Upper lobe of right lung (tissue), 1 donor: ENCODE measurements at places on chromosomes 6 and 20. TPM values are rescaled to one million over a fixed set of nuclear protein-coding genes. Genes with fewer than 3 reads are reported as not detected.

DNA sequence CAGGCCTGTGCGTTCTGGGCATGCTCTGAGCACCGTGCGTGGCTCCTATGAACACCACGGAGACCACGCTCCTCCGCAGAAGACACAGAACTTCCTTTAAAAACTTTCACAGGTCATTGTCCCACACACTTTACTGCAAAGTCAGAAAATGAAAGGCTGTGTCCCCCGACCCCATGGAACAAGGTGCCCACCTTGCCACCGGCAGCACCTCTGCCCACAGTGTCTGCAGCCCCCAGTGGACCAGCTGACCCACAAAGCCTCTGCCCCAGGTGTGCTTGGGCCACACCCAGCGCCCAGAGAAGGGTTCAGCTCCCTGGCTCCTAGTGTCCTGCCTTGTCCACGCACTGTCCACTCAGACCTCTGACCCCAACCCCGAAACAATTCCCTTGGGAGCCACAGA is 8.7 kb downstream of the TAF4 start:
- H3K4me1 ChIP-seq, result no peaks in the 10 kb centered on the region
- H3K27me3 ChIP-seq, result no peaks in the 10 kb centered on the region
- no peak overlapping the region for H3K27ac ChIP-seq
- no peak overlapping the region for H3K4me3 ChIP-seq

PAK5 gene
- total RNA-seq, result 0.35 TPM

- no peak overlapping the region for H3K27ac ChIP-seq
- H3K27me3 ChIP-seq, result no peaks in the 10 kb centered on the region
- H3K4me3 ChIP-seq, result no peak overlapping the region
Observed at GRCh38 chr6:36504982-36505381, 42.3 kb downstream of the STK38 start.

OPRM1 gene
- total RNA-seq, result not detected

- H3K27me3 ChIP-seq, result no peaks in the 10 kb centered on the region
- H3K27ac ChIP-seq, result no peak overlapping the region
- no peak for DNase-seq
- H3K36me3 ChIP-seq, result no peaks in the 10 kb centered on the region
- no peaks in the 10 kb centered on the region for H3K4me1 ChIP-seq
Observed at GRCh38 chr6:49582529-49582928, 32.1 kb downstream of the C6orf141 start.

DNA sequence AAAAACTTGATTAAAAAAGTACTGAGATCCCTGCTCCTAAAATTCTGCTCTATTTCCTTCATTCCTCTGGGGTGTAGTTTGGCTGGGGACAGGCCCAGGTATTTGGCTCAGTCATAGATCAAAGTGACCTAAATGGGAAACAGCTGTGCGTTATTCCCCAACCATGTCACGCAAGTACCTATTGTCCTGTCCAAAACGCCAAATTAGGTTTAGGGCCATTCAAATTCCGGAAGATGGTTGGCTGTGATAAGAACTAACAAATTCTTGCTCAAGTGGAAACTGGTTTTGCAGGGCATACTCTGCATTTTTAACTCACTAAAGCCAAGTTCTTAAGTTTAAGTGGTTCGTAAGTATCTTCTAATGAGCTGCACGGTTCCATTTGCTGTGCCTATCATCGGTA is 147.6 kb upstream of the TMEM170B start:
- H3K36me3 ChIP-seq, result no peaks in the 10 kb centered on the region
- H3K27ac ChIP-seq, result peak overlapping the region; percentile 66
- DNase-seq, result no peak
- no peaks in the 10 kb centered on the region for H3K27me3 ChIP-seq

DNA sequence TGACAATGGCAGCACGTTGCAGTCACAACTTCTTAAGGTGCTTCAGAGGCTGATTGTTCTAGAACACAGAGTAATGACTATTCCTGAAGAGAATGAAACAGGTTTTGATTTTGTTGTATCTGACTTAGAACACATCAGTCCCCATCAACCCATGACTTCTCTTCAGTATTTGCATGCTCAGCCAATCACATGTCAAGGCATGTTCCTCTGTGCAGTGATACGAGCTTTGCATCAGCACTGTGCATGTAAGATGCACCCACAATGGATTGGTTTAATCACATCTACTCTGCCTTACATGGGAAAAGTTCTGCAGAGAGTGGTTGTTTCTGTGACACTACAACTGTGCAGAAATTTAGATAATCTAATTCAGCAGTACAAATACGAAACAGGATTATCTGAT is 54.3 kb downstream of the PGM3 start:
- no peaks in the 10 kb centered on the region for H3K27me3 ChIP-seq
- H3K4me1 ChIP-seq, result no peaks in the 10 kb centered on the region
- peaks cover 93% of the 10 kb centered on the region for H3K36me3 ChIP-seq

DNA sequence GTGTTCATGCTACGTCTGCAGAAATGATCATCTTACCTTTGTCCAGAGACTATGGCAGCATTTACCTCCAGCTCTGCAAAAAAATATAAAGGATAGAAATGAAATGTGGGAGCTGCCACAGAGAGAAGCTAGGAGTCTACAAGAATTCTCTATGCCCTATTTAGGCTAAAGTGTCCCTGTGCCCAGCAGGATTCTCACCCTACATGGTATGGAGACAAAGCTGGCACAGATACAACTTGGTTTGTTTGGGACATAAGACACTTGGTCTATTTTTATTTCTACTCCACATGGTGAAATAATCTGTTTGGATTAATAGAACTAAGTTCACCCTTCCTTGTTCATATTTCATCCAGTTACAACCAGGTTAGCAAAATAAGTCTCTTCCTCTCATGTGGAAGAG is 28.4 kb downstream of the TP53INP2 start:
- H3K27ac ChIP-seq, result no peak overlapping the region
- DNase-seq, result no peak
- H3K4me1 ChIP-seq, result no peaks in the 10 kb centered on the region
- H3K27me3 ChIP-seq, result no peaks in the 10 kb centered on the region

GRCh38 chr20:24720957-24721356 is 228.1 kb upstream of the CST7 start:
- H3K4me1 ChIP-seq, result no peaks in the 10 kb centered on the region

DNA sequence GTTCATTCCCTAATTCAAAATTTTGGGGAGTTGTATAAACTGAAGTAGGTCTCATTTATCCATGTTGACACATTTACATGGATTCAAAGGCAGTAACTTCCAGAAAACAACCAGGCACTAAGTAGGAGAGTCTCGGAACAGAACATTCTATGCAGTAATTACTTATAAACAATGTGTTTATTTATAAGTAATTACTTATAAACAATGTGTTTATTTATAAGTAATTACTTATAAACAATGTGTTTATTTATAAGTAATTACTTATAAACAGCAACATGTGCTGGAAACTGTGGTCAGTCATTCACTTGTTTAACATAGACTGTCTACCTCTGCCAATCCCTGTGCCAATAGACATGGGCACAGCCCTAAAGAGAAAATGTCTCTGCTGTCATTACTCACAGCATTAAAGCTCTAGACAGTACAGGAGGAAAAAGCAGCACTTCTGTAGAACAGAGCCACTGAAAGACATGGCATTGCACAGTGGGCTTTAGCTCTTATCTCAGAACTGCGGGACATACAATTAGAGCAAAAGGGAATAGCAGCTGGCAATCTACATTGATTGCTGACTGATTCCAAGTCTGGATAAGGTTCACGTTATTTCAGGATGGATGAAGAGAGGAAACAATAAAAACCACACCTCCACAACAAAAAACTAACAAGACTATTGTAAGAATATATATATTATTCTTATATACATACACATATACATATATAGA is 188.2 kb downstream of the WDR27 start:
- H3K4me3 ChIP-seq, result no peak overlapping the region
- no peak overlapping the region for H3K27ac ChIP-seq
- H3K27me3 ChIP-seq, result no peaks in the 10 kb centered on the region
- no peak for DNase-seq
- H3K36me3 ChIP-seq, result no peaks in the 10 kb centered on the region

DNA sequence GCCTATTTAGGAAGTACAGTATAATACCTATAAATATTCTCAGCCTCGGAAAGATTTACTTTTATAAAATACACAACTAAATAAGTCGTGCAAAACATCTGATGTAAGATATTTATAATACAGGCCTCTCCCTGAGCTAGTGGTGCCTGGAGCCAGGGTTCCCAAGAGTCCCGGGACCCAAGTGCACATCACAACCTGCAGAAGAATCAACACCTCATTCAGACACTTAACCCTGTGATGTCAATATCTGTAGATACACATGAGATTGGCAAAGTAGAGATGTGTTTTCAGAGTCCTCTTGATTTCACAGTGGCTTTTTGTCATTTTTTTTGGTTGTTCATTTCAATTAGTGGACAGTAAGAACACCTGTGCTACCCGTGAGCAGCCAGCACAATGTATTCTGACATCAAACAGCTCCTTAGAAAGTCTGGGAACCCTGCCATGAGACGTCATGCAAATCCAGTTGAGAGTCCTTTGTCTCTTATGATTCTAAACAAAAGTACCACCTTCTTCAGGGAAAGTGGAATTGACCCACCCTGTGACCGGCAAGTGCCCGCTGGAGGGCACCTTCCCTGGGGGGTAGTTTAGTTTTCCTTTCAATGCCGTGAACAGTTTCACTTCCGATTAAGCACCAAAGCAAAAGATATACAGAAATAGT is 101.6 kb downstream of the DACT2 start:
- H3K4me3 ChIP-seq, result peak overlapping the region; percentile 12
- H3K27ac ChIP-seq, result no peak overlapping the region
- no peak for DNase-seq
- no peaks in the 10 kb centered on the region for H3K4me1 ChIP-seq

DNA sequence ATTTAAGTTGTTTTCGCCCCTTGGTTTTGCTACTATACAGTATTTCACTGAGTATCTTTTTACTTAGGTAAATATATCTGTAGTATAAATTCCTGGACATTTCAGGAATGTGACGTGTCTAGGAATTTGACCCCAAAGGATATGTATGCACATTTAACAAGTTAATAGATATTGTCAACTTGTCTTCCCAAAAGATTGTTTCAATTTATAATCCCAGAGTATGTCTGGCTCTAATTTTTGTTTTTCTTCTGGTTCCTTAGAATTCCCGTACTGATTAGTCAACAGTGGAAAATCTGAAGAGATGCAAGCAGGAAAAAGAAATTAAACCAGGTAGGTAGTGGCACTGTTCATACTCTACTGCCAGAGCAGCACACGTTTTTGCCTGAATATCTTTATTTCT is 7.2 kb downstream of the PKIG start:
- H3K27ac ChIP-seq, result no peak overlapping the region
- no peak for DNase-seq

DNA sequence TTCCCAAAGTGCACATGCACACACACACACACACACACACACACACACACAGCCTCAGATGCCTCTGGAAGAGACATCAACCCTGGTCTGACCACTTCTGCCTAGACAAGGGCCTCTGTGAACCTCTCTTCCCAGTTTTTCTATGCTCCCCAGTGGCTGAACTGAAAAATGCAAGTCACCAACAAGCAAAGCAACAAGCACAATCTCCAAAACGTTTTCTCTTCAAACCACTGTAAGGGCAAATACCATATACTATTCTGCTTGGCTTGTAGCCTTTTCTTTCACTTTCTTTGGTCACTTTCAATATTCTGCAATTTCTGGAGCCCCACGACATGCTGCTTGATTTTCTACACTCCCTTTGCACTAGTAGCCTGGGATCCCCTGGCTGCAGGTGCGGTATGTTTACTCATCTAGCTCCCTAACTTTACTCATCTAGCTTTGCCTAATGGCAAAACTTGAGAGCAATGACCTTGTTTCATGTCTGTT is 121.4 kb upstream of the DST start:
- no peak overlapping the region for H3K4me3 ChIP-seq
- H3K27ac ChIP-seq, result no peak overlapping the region
- H3K4me1 ChIP-seq, result no peaks in the 10 kb centered on the region
- H3K27me3 ChIP-seq, result no peaks in the 10 kb centered on the region
- DNase-seq, result no peak

- no peak overlapping the region for H3K27ac ChIP-seq
- H3K4me3 ChIP-seq, result no peak overlapping the region
- no peaks in the 10 kb centered on the region for H3K4me1 ChIP-seq
- no peaks in the 10 kb centered on the region for H3K36me3 ChIP-seq
- no peaks in the 10 kb centered on the region for H3K27me3 ChIP-seq
- no peak for DNase-seq
Observed at GRCh38 chr6:165077876-165078275, 231.5 kb downstream of the C6orf118 start.

DNA sequence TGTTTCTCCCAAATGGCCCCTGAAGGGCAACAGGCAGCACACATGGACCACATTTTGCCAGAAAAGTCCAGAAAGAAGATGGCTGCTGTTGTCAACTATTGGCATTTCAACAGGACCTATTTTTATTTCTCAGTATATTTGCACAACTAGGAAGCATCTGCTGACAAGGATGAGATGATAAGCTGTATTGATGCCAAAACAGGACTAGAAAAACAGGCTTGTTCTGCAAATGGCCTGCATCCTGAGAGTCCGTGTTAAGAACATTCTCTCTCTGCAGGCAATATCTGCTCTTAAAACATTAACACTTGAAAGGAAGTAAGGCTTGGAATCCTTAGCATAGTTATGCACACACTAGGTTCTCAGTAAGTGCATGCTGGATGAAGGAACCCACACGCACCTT is 283.7 kb downstream of the ESR1 start:
- H3K4me1 ChIP-seq, result peaks cover 7% of the 10 kb centered on the region
- H3K4me3 ChIP-seq, result no peak overlapping the region
- H3K27me3 ChIP-seq, result no peaks in the 10 kb centered on the region
- H3K36me3 ChIP-seq, result no peaks in the 10 kb centered on the region
- no peak for DNase-seq

OR2J1 gene
- not detected for total RNA-seq

POU5F1 gene
- 2.8 TPM for total RNA-seq

- no peaks in the 10 kb centered on the region for H3K27me3 ChIP-seq
- H3K36me3 ChIP-seq, result peaks cover 46% of the 10 kb centered on the region
- no peak overlapping the region for H3K27ac ChIP-seq
- DNase-seq, result no peak
Observed at GRCh38 chr6:43509142-43509983, 783 bp downstream of the LRRC73 start.

DNA sequence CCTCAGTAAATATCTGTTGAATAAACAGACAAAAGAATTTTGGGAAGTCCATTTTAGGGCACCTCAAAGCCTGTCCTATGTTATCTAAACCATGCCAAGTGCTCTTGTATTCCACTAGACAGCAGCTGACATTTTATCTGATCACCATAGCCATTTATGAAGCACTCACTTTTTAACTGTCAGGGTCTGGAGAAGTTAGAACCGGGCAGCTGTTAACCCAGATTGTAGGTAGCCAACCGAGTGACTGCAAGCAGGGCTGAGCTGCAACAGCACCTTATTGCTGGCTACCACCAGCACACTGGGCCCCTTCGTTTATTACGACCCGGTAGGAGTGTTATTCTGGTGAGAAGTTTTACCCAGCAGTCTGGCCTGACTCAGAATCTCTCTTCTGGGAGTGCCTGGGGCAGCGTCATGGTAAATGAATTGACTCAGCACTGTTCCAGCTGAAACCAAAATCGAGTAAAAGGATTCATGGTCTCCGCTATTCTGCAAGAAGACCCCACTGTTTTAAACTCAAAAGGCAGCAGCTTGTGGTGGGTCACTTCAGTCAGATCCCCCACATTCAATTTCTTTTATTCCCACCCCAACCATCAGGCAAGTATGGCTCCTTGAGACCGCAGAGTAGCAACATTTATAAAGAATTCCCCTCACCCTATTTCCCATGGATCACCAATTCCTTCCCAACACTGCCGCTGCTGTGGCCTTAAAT is 1.7 kb downstream of the UBE2V1 start:
- H3K27me3 ChIP-seq, result no peaks in the 10 kb centered on the region
- no peak for DNase-seq
- H3K27ac ChIP-seq, result peak overlapping the region; percentile 93
- peaks cover 68% of the 10 kb centered on the region for H3K4me1 ChIP-seq

GRCh38 chr6:29653452-29654038 is 3.3 kb upstream of the MOG start:
- no peak for DNase-seq
- peaks cover 13% of the 10 kb centered on the region for H3K27me3 ChIP-seq
- no peak overlapping the region for H3K4me3 ChIP-seq
- H3K36me3 ChIP-seq, result no peaks in the 10 kb centered on the region
- peaks cover 4% of the 10 kb centered on the region for H3K4me1 ChIP-seq
- H3K27ac ChIP-seq, result no peak overlapping the region
